ENCODE measurements at places on chromosomes 6 and 20.

GRCh38 chr6:158049055-158050028, 67.7 kb downstream of the SYNJ2 start:
- DNase-seq, result no peak

DNA sequence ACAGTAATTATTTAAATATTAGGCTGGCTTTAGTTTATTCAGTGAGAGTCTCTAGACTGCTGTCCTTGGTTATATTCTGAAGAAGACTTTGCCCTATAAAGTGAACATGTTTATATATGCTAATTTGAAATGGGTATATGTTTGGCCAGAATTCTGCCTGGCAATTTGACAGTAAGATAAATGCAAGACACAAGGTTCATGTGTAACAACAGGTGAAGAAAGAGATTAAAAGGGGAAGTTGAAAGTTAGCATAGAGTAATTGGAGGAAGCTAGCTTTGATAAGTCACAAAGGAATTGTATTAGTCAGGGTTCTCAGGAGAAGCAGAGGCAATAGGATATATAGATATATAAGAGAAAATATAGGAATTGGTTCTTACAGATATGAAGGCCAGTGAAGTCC, 191.4 kb downstream of the CENPW start:
- no peak for DNase-seq

- DNase-seq, result no peak
Observed at GRCh38 chr20:16083639-16084280, 489.5 kb downstream of the KIF16B start.

DNA sequence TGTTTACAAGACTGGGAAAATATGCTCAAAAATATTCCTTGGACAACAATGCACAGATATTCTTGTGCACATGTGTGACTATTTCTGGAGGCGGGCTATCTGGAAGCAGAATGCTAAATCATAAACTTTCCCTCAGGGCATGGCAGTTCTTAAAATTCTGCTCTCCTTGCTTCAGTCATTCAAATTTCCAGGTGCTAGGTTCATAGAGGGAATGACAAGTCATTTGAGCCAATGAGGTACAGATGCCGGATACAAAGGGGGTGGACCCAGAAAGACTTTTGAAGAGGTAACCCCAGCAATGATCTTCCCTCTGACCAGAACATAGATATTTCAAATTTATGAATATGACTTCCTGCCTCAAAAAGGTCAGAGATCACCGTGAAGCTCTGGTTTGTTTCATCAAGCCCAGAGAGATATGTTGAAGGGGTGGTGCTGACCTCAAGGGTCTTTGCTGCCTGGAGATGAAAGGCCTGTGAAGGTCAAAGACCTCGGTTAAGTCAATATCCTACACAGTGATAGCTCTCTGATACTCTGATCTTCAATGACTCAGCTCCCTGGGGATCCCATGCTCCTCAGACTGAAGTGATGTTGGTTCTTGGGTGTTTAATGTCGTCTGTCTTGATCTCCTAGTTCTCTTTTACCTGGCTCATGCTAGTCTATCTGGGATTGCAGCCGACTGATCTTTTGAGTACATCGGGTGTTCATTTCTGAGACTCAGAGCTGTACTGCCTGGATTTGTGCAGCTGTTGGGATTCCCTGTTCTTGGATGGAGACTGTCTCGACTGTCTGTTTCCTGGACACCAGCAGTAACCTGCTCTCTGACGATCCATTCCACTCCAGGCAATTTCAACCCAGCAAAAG, 47.5 kb upstream of the TSHZ2 start:
- DNase-seq, result peak; percentile 10

- DNase-seq, result no peak
Observed at GRCh38 chr6:156760377-156760776, 16.8 kb upstream of the ARID1B start.

- no peak for DNase-seq
Observed at GRCh38 chr6:97049253-97050011, 124.9 kb downstream of the KLHL32 start.

DNA sequence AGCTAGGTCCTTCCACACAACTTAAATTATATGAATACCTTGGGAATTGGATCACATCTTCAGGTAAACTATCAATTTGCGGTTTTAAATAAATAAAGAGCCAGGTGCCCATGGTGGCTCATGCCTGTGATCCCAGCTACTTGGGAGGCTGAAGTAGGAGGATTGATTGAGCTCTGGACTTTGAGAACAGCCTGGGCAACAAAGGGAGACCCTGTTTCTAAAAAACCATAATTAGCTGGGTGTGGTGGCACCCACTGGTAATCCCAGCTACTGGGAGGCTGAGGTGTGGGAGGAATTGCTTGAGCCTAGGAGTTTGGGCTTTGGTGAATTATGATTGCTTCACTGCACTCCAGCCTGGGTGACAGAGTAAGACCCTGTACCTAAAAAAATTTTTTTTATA, 3.4 kb downstream of the GMNN start:
- DNase-seq, result no peak

GRCh38 chr6:131779304-131779703, 28.5 kb upstream of the ENPP1 start:
- no peak for DNase-seq

DNA sequence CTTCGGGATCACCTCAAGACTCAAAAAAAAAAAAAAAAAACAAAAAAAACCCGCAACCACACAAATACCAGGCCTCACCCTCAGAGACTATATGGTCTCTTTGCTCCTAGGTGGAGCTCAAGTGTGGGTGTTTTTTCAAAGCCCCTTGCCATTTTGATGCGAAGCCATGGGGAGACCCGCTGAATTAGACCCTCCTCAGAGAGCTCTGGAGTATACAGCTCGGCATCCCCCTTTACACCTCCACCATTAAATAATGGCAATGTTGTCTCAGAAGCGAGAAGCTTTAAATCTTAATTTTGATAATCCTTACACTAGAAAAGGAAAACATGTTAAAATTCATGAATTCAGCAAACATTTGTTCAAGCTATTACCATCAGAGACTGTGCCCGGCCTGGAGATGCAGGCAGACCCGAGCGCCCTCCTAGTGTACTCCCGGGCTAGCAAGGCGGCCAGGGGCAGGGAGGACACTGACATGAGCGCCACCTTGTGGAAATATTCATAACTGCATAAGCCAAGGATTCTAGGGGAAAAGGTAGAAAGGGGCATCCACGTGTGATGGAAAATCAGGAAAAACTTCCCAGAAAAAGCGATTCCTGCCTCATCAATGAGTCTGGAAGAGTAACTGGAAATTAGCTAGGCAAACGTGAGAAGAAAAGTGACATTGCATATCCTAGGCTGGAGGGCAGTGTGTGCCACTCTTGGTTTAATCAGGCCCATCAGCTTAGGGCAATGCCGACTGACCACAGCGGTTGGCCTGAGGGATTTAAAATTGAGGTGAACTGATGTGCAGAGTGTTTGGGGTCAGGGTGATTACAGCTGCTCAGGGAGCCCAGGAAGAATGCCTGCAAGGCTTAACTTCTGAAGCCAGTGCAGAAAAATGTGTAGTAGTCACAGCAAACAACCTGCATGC, 72.5 kb downstream of the B3GAT2 start:
- DNase-seq, result peak; percentile 74

DNA sequence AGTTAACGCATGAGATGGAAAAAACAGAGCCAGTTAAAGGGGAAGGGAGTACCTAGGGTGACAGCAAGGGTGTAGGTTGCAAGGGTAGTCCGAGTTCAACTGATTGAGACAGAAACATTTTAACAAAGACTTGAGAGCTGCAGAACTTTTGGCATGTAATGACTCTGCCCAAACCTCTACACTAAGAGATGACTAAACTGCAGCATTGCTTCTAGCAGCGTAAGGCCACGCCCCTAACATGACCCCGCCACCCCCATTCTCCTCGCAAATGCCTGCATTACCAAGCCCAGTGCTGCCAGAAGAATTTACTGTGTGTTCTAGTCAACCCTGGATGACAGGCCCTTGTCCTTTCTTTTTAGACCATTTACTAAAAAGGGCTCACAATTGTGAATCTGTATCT, 6.3 kb upstream of the HINT3 start:
- DNase-seq, result no peak

GRCh38 chr6:157766901-157767774, 55.9 kb upstream of the SNX9 start:
- no peak for DNase-seq

DNA sequence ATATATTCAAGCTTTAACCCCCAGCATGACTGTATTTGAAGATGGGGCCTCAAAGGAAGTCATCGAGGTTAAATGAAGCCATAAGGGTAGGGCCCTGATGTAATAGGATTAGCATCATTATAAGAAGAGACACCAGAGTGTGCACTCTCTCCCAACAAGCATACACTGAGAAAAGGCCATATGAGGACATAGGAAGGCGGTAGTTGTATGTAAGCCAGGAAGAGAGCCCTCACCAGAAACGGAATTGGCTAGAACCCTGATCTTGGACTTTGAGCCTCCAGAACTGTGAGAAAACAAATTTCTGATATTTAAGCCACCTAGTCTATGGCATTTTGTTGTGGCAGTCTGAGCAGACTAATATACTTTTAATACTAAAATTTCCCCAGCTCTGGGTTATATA, 150.1 kb upstream of the STXBP5 start:
- DNase-seq, result no peak

- DNase-seq, result no peak
Observed at GRCh38 chr20:64011366-64011779, 24.6 kb upstream of the C20orf204 start.

GRCh38 chr20:42259389-42259788, 641.2 kb upstream of the CHD6 start:
- no peak for DNase-seq

DNA sequence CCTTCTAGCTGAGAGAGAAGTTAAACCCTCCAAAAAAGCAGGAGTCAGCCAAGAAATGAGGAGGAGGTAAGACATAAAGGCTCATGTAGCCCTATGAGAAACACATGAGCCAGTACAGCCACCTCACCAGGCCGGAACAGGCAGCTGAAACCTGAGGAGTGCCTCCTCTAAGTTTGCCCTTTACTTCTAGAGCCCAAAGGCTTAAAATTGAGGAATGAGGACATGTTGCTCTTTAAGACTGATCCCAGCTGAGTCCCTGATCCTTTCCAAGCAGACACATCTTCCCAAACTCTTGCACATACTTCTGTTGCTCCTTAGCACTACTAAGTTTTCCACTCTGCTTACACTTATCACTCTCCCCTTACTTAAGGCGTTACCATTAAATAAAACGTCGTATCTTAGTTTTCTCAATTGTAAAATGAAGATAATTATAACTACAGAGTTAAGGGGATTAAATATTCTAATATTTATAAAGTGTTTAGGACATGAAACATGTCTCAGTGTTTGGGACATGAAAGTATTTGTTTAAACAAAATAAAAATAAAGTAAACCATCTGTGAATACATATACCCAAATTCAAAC, 124.0 kb downstream of the OGFRL1 start:
- peak; percentile 32 for DNase-seq

DNA sequence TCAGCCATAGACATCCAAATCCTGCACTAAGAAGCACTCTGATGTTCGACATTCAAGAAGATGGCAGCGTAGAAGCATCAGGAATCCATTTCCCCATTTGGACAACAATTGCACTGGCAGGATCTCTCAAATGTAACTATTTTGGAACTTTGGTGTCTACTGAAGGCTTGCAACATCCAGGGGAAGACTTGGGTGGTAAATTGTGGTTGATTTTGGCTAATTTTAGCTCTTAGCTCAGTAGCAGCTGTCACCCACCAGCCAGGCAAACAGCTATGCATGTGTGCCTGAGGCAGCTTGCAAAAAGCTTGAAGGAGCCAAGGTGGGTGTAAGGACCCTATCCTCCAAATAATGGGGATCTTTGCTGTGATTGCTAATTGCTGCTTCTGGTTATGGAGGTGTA, 35.1 kb upstream of the PPP1R3G start:
- peak; percentile 89 for DNase-seq

GRCh38 chr6:38650207-38650752, 10.6 kb upstream of the BTBD9 start:
- DNase-seq, result no peak

DNA sequence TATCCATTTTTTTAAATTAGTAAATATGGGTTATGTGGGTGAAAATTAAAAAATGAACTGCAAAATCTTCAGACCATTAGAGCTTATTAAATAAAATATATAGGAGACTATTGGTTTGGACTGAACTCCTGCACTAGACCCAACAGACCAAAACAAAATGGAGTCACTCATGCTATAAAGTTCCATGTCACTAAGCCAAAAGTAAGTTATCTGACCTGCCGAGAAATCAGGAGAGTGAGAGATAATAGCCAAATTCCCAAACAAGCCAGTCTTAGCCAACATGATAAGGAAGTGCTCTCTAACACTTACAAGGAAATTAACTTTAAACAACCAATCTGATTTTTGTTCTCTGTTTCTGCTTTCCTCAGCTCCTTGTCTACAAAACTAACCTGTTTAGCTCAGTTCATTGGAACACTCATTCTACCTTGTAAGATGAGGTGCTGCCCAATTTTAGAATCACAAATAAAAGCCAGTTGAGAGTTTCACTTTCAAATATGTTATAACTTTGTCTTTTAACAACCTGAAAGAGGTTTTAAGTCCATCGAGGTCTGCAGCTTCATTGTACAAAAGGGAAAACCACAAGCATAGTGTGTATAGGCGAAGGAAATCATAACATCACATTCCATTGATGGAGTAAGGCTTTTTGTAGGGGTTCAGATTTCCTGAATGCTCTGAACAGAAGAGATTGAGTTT, 220.5 kb downstream of the TENT5A start:
- DNase-seq, result no peak

GRCh38 chr20:38299963-38300362, 4.0 kb upstream of the BPI start:
- no peak for DNase-seq

DNA sequence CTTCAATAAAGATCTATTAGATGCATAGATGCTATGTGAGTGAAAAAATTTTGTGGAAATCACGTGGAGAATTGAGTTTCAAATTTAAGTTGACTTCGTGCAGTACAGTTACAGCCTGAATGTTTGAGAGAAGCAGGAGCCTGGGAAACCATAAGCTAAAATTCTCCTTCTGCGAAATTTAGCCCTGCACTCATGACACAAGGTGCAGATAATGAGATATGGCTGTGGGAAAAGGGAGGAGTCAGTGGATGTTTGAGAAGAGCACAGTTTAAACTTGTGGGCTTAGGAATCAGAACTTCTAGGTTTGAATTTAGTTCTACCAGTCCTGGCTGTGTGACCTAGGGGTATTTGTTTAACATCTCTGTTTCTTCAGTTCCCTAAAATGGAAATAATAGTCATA, 32.1 kb upstream of the SIRPG start:
- no peak for DNase-seq

DNA sequence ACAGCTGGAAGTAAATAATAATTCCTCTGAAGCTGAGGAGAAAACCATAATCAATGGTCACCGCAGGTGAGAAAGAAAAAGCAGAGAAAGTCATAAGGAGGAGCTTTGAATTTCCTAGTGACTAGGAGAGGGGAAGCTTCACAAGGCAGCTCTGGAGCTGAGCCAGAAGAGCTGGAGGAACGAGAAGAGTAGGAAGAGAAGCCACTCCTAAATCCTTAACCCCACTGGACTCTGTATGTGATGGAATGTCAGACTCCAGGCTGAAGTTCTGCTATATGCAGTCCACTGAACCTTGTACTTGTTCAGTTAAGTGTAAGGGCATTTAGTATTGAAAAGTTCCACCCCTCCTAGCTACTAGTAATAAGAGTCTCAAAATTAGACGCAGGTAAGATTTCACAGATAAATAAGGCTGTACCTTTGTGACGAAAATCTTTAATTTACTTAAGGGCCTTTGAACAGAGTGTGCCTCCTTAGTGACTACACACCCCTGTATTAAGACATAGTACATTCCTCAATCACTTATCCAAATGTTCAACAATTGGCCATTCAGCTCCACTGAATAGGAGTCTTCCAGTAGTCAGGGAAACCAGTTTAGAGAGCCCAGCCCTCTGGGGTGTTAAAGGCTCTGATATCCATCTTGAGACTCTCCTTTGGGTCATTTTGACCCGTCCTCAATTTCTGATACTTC, 71.4 kb upstream of the UFL1 start:
- DNase-seq, result no peak
